Activated CD8-positive, alpha-beta T cell treated with anti-CD3 and anti-CD28 coated beads, Interleukin-2, amount 10 ng/mL, durations not matched to agents 7 days and 5 days (primary cell): ENCODE measurements at places on chromosomes 12 and 14. TPM values are rescaled to one million over a fixed set of nuclear protein-coding genes. Genes with fewer than 3 reads are reported as not detected.

Gene NINJ2
- total RNA-seq: 8.0 TPM

Gene IL31
- not detected for total RNA-seq

Gene TAS2R8
- not detected for total RNA-seq

Gene TSFM
- 35.8 TPM for total RNA-seq
